Stimulated activated CD4-positive, alpha-beta T cell treated with anti-CD3 and anti-CD28 coated beads, Interleukin-12 subunit alpha, Interleukin-12 subunit beta, amount 100 ng/mL, for 4 hours (primary cell): ENCODE measurements at places on chromosomes 12 and 14.

DNA sequence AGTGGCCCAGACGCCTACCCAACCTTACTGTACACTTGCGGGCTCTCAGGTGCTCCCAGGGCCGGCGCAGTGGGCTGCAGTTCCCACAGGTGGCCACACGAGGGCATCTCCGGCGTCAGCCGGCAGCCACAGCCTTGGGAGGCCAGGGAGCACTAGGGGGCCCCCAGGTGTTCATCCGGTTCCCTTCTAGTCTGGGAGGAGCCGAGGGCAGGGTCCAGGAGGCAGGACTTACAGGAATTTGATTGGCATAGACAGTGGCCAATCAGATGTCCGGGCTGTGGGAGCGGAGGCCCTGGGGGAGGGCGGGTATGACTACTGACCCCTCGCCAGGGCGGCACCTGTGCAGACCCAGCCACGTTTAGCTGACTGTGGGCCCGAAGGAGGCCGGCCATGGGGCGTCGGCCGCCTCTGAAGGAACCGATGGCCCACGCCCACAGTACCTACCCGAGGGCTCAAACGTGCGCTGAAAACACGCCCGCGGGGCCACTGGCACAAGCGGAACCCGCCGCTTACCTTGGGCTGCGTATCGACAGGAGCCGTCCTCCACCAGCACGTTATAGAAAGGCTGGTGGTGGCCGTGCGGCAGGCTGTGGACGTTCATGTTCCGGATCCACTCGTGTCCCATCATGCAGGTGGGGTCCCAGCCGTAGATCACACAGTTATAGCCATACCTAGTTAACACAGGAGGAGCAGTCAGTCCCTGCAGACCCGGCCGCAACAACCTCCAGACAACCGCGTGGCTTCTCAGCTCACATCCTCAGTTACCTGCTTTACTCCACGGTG lies 34.8 kb downstream of the FBXO21 start:
- DNase-seq: peak; percentile 67

- no peak for DNase-seq
Observed at GRCh38 chr14:99891900-99892299, 98.7 kb downstream of the EML1 start.

DNA sequence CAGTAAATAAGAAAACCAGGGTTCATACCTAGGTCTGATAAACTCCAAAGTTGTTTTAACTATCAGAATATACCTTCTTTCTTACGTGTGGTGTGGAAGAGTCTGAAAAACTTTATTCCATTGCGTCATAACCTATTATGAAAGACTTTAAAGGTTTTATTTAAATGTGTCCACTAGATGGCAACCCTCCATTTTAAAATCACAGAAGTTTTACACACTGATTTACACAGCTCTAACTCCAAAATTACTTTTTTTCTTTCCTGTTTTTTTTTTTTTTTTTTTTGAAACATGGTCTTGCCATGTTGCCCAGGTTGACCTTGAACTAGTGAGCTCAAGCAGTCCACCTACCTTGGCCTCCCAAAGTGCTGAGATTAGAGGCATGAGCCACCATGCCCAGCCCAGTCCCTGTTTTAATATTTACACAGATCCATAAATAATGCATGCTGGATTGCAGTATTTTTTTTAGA lies 17.3 kb upstream of the TMPRSS12 start:
- no peak for DNase-seq

- DNase-seq: no peak
Observed at GRCh38 chr12:47811072-47811396, 8.7 kb downstream of the HDAC7 start.

DNA sequence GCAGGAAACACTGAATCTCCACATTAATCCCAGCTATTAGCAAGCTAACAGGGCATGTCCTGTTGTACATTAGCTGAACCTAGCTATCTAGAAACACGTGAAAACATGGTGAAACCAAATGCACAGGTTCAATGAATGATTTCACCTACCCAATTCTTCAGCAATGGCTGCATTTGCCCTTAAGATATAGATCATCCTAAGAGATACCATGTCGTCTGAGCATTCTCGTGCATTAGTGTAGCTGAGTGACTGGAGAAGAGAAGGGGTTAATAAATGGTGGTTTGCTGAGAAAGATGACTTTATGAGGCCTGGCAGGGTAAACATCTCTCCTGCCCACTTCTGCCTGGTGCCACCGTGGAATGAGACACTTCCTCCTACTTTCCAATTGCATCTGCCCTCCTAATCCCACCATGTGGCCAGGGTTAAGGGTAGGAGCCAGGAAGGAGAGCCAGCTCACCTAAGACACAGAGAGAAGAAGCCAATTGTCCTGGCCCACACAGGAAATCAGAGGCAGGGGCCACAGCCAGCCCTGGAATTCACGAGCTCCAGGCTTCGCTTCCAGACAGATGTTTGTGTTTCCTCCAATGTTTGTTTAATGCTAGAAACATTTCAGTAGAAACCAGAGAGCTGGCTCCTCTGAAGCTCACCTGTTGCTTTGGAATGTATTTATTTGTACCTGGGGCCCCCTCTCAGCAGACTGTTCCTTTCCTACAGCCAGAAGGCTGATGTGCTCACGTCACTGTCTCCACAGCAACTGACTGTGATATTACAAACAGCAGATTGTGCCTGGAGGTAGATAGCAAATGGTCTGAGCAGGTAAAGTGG lies 126.0 kb upstream of the PARP11 start:
- no peak for DNase-seq

- DNase-seq: no peak
Observed at GRCh38 chr12:66767536-66767935, 88.7 kb upstream of the GRIP1 start.

DNA sequence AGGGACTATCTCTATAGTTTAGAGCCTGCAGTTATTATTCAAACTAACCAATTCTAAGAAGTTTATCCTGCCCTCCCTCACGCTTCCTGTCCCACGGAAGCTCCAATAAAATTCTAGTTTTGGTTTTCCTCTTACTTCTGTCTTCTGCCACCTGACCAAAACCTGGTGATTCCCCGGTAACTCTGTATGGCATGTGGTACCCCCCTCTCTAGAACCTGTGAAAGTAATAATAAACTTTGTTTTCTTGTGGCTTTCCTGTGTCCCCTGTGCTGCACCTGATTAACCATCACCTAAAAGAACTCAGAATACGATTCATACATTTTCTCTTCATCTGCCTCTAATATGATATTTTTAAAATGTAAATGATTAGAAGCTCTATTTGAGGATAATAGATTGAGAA lies 379.8 kb downstream of the APAF1 start:
- DNase-seq: no peak

DNA sequence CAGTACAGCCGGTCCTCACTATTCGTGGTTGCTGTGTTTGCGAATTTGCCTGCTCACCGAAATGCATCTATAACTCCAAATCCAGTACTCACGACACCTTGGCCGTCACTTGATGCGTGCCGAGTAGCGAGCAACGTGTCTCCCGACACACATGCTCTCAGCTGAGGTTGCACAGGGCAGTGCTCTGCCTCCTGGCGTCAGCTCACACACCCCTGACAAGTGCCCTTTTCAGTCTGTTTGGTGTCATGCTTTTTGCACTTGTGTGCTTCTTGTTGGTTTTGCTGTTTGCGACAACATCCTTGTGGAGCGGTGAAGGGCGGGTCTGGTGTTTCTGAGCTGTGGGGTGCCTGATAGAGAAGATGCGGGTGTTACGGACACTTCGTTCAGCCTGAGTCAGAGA lies 110.4 kb upstream of the RFLNA start:
- no peak for DNase-seq

DNA sequence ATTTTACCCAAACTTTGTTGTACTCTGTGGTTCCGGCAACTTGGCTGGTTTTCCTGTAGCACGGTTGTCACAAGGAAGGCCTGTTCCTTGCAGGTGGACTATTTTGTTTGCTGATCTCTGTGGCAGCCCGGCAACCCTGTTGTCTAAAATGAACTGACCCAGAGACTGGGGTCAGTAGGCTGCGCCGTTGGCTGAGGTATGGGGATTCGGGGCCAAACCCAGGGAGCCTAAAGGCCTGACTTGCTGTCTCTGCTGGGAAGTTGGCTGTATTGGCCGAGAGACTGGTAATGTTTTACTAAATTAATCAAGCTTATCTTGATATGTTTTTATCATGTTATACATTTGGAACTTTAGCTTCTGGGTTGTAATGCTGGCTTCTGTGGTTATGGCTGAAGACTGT lies 13.8 kb downstream of the SMIM41 start:
- no peak for DNase-seq

DNA sequence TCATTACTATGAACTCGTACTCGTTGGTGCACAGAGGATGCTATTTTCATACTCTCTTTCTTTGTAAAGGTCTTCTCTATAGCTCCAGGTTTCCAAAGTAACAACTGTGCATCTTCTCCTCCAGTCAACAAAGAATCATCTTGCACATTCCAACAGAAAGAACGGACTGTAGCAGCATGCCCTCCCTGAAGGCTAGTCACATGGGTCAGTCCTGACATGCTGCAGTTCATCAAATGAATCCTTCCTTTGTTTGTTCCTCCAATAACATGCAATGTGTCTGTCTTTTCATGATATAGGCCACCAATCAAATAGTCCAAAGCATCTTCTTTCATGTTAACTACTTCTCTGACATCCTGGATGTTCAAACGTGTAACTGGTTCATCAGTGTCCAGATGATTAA lies 42.9 kb downstream of the WDR89 start:
- no peak for DNase-seq

DNA sequence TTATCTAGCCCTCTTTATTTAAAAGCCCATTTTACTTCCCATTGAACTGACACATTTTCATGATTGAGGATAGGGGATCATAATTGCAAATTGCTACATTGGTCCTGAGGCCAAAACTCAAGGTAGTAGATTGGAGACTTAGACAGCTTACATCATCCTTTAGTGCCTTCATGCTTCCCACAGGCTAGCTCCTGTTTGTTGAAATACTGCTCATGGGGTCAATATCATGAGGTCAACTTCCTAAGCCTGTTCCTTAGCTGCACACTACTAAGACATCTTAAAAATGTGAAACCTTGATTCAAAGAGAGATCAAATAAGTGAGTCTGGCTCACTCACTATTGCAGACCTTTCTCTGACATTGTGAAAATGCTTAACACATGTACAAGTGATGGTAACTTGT lies 113.0 kb downstream of the TBC1D30 start:
- DNase-seq: no peak

GRCh38 chr12:65672441-65672840 lies 151.8 kb upstream of the HMGA2 start:
- no peak for DNase-seq

DNA sequence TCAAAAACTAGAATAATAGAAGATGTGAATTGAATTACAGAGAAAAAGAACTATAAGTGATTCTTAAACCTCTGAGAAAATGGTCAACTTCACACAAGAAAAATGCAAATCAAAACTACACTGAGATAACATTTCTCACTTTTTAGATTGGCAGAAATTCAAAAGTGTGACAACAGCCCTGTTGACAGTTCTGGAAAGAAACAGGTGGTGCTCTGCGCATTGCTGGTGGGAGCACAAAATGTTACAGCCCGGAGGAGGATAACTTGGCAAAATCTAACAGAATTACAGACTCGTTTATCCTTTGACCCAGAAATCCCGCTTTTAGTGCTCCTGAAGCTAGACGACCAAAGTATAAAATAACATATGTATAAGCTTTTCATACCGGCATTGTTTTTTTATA lies 222.5 kb upstream of the CNTN1 start:
- DNase-seq: no peak

- DNase-seq: no peak
Observed at GRCh38 chr12:51593021-51593420, 2.0 kb downstream of the SCN8A start.
